Stimulated activated CD8-positive, alpha-beta memory T cell treated with anti-CD3 and anti-CD28 coated beads, Interleukin-7, amount 100 ng/mL, for 1 hour (primary cell): ENCODE measurements at places on chromosomes 2 and 18.
A peak's percentile ranks its signal among the peaks of the same experiment; 100 is the strongest.

GRCh38 chr2:226295681-226296080 is 503.9 kb downstream of the IRS1 start:
- DNase-seq: no peak

GRCh38 chr2:25672494-25673299 is 680 bp downstream of the DTNB start:
- peak; percentile 24 for DNase-seq

GRCh38 chr2:105600949-105601794 is 143.5 kb upstream of the NCK2 start:
- DNase-seq: no peak

GRCh38 chr2:67448648-67449047 is 51.5 kb downstream of the ETAA1 start:
- DNase-seq: no peak
